ENCODE measurements at places on chromosomes 3 and 15.

DNA sequence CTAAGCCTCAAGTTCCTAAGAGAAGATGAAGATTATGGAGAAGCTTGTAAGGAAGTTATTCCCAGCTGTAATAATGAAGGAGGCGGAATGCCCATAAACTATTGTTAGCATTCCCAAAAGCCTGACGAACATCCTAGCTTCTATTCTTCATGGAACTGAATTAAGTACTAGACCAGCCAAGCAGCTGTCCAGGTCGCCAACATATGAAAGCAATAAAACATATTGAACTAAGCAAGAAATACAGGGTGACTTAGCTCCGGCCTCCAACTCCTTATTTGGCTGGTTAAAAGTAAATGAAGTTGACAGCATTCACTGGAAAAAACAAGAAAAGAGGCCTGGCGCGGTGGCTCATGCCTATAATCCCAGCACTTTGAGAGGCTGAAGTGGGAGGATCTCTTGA, 174.0 kb upstream of the TPM1 start:
- DNase-seq: no peak

GRCh38 chr3:44326019-44326418, 12.5 kb upstream of the TCAIM start:
- DNase-seq: no peak

GRCh38 chr3:13411186-13411860, 8.8 kb downstream of the NUP210 start:
- DNase-seq: peak; percentile 64

GRCh38 chr3:31755926-31756658, 223.4 kb downstream of the STT3B start:
- no peak for DNase-seq

DNA sequence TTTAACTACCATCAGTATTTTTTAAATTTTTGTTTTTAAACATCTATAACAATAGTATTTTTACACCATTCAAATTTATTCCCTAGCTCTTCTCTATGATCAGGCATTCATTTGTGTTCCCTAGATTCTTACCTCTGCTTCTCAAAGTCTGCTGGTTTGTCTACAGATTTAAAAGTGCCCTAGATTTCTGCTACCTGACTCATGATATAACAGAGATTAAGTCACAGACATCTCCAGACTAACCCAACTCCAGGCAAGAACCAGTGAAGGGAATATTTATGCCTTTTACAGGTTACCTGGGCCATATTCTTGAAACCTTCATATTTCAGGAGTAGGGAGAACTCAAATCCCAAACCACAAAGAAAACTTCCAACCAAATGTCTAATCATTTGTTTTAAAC, 38.8 kb downstream of the ADAM10 start:
- no peak for DNase-seq

- no peak for DNase-seq
Measured at GRCh38 chr15:39508536-39508935, 72.3 kb upstream of the THBS1 start.

DNA sequence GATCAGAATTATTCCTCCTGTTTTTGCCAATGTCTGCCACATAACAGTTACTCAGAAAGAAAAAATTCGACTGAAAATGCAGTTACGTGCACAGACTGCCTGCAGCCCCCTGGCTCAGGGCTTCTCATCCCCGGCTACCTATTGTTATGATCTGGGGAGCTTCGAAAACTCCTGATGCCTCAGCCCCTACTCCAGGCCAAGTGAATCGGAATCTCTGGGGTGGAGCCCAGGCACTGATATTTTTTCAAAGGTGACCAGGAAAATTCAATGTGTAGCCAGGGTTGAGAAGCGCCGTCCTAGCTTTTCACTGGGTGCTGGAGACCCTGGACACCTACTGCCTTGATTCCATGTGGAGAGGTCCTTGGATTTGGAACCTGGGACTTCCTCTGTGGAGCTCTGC, 8.5 kb downstream of the ADAMTS17 start:
- no peak for DNase-seq

DNA sequence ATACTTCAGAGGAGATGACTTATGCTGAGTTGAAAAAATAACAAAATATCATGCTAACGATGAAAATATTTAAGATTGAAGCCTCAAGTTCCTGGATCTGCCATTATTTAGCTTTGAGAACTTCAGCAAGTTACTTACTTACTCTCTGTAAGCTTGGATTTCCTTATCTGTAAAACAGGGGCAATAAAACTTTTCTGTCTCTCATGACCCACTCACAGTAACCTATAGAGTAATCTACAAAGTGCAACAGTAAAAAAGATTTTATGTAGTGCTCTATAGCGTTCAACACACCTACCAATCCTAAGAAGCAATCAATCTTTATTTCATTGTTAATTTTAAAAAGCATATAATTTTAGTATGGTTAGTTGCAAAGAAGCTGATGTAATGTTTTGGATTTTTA, 478.6 kb downstream of the ZIC1 start:
- no peak for DNase-seq

GRCh38 chr3:66253790-66254620, 33.2 kb downstream of the SLC25A26 start:
- no peak for DNase-seq

- DNase-seq: peak; percentile 93
Measured at GRCh38 chr3:12967606-12968351, 105.5 kb downstream of the IQSEC1 start.

DNA sequence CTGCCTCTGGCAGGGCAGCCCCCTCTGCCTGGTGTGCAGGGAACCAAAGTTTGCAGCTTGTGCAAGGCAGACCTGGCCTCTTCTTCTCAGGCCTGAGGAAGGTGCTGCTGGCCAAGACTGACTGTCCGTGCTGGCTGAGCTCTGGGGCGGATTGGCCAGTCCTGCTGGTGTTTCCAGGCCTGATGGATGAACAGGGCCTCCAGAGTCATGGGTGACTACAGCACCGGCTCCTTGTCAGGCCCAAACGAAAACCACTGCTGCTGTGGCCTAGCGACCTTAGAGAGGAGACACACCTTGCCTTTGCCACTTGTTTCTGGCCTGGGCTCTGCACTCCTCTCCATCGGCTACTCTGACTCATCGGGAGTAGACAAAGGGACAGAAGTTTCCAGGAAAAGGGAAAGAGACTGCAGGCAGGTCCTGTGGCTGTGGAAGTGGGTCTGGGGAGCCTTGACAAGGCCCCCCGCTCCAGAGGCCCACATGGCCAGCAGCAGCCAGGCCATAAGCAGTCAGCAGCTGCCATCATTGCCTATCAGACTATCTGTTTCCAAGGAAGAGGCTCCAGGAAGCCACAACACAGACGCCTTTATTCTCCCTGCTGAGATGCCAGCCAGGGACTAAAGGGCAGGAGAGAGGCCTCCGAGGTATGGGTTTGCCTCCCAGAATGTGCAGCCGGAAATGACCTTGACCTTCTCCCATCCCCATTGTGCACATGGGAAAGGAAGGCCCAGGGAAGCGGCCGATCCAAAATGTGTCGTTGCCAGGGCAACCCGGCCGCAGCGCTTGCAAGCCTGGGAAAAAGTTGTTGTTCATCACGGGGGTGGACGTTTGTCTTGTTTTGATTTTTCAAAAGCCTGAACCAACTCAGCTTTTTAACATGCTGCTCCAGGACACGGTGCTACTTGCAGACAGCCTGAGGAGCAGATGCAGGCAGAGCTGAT, 160.5 kb downstream of the CHSY1 start:
- DNase-seq: no peak

DNA sequence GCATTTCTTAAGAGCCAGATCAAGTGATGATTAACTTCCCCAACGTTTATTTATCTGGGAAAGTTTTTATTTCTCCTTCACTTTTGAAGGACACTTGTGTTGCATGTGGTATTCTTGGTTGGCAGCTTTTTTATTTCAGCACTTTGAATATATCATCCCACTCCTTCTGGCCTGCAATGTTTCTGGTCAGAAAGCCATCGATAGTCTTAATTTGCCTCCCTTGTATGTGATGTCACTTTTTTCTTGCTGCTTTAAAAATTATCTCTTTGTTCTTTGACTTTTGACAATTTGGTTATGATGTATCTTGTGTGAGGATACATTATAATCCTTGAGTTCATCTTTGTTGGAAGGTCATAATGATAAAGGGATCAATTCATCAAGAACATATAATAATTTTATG, 503.2 kb downstream of the OTOL1 start:
- DNase-seq: no peak

DNA sequence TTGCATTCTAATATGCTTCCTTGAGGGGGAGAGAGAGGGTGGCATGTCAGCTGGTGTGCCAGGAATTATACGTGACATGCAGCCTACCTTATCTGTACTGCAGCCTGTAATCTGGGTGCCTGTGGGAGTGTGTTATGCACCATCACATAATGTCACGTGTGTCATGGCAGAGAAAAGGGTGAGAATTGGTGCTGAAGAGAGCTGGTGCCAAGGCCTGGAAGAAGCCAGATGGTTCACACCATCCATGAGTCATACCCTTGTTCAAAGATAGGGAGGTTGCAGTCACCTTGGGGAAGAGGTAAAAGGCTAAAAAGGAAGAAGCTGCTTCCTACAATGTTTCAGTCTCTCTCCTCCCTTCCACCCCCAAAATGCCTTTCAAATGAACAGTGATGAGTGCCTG, 5.3 kb downstream of the BRPF1 start:
- no peak for DNase-seq

DNA sequence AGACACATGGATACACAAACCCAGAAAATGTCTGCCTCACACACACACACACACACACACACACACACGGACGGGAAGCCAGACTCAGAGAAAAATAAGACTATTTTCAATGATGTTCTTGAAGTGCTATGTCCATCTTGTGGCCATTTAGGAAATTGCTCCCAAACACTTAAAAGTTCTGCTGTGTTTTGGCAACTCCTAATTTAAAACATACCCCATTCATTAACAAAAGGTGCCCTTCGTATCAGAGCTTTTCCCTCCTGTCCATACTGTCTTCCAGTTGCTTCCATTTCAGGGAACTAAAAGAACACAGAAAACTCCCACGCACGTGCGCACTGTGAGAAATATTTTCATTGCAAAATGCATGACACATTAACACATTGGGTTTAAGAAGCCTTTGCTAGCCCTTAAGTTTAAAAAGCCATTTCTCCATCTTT, 44.6 kb downstream of the SLC12A1 start:
- no peak for DNase-seq

DNA sequence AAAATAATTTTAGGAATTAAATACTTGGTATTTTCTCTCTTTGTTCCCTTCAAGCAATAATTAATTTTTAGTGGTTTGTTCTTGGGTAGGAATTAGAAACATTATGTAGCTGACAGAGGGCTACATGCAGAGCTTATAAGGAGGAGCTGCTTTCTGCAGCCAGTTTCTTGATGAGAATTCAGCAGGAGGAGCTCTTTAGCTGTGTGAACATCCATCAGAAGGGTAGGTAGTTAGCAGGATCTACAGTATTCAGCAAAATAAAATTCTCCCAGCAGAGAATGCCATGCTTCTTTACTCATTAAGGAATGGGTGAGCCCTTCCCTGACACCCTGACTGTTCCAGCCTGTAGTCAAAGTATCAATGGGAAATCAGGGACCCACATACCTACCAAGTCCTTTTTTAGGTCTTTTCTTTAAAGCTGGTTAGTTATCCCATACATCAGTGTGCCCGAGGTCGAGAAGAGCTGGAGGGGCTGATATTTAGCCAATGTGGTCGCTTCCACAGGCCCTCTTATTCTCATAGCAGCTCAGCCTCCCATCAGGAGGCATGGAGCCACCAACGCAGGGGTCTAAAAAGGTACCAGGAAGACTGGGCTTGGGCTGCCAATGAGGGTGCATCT, 54.0 kb downstream of the KCNAB1 start:
- no peak for DNase-seq

GRCh38 chr3:116198087-116198486, 247.2 kb downstream of the LSAMP start:
- no peak for DNase-seq

DNA sequence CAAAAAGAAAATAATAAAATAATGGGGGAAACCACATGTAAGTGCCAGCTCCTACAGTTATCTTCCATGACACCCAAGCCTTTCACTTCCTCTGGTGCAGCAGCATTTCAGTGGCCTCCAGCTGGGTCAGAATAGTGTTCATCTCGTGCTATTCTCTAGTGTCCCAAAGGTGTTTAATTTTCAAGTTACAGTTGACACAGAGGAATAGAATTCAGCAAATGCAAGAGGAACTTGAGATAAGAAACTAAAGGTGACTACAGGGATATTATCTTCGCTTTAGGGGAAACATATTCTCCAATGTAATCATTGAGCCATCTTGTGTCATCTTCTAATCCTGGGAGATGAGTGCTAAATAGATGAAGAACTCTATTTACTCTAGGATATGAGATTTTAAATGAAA, 212.8 kb downstream of the EPHA3 start:
- DNase-seq: no peak

DNA sequence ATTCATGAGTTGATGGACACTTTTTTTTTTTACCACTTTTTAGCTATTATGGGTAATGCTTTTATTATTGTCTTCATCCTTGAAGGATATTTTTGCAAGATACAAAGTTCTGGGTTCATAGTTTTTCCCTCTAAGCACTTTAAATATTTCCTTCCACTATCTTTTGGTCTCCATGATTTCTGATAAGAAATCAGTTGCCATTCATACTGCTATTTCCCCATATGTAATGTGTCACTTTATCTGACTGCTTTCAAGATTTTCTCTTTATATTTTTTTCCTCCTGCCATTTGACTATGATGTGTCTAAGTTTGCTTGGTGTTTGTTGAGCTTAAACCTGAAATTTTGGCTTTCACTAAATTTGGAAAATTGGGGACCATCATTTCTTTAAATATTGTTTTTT, 19.3 kb downstream of the NRG4 start:
- DNase-seq: no peak

- peak; percentile 65 for DNase-seq
Measured at GRCh38 chr3:20837676-20838302, 651.8 kb upstream of the SGO1 start.

DNA sequence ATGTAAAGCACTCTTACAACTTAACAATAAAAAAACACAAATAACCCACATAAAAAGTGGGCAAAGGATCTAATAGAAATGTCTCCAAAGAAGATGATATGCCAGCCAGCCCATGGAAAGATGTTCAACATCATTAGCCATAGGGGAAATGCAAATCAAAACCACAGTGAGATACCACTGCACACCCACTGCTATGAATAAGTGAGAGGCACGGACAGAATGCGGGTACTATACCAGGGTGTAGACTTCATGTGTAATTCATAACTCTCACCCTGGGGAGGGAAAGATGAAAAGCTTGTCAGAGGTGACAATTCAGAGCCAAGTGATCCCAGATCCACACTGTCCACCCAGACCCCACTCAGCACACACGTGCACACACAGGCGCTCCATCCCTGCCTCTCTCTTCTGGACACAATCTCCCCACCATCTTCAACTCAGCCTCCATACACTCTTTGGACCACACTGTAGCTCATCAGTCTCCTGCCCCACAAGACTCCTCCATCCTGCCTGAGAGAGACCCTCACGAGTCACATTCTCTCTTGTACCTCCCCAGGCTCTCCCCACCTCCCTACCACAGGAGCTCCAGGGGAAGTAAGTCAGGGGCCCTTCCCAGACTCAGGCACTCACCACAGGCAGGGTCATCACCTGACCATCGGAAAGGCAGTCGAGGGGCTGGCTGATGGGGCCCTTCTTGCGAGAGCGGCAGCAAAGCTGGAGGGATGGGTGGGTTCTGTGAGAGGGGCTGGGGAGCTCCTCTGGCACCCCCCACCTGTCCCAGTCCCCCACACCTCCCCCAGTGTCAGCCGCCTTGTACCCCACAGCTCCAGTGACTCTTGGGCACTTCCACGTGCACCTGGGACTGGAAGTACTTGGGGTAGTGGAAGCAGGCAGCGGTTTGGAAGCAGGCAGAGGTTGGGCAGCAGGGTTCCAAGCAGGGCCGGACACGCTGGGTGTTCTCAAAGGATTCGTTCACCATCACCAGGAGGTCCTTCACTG, 21.3 kb downstream of the PLA2G4E start:
- no peak for DNase-seq

GRCh38 chr3:65948841-65949573, 89.7 kb downstream of the MAGI1 start:
- no peak for DNase-seq

- DNase-seq: no peak
Measured at GRCh38 chr15:32979710-32980109, 214.8 kb downstream of the FMN1 start.
